ENCODE measurements at places on chromosomes 3 and 15. TPM values are rescaled to one million over a fixed set of nuclear protein-coding genes. Genes with fewer than 3 reads are reported as not detected.

IMPG2 gene
- 0.81 TPM for total RNA-seq

GRCh38 chr15:69757186-69757585 is 304.6 kb downstream of the RPLP1 start:
- DNase-seq = no peak
- peaks cover 4% of the 10 kb centered on the region for H3K4me1 ChIP-seq
- H3K27ac ChIP-seq = no peak overlapping the region
- no peaks in the 10 kb centered on the region for H3K36me3 ChIP-seq
- no peaks in the 10 kb centered on the region for H3K27me3 ChIP-seq

LOXL1 gene
- total RNA-seq = 321 TPM

SGO1 gene
- not detected for total RNA-seq

GRCh38 chr3:24490151-24490550 is 4.5 kb downstream of the THRB start:
- no peak for DNase-seq
- peak overlapping the region; percentile 22 for H3K4me3 ChIP-seq
- H3K27me3 ChIP-seq = no peaks in the 10 kb centered on the region
